ENCODE measurements at places on chromosomes 6 and 20.

DNA sequence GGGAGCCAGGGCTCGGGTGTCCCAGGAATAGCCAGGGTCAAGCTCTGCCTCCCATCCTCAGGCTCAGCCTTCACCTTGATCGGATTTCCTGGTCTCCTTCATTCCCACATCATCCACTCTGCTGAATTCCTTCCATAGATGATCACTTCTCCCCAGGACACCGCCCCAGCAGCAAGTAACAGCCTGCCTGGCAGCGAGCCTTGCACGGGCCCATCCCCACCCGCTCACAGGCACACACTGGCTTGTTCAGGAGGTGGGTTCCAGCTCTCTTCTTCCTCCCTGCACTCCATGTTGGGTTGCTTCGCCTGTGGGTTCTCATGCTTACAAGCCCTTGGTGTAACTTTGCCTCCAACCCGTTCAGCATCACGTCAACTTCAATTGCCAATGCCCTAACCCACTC is 113.0 kb upstream of the IYD start:
- no peak for DNase-seq

DNA sequence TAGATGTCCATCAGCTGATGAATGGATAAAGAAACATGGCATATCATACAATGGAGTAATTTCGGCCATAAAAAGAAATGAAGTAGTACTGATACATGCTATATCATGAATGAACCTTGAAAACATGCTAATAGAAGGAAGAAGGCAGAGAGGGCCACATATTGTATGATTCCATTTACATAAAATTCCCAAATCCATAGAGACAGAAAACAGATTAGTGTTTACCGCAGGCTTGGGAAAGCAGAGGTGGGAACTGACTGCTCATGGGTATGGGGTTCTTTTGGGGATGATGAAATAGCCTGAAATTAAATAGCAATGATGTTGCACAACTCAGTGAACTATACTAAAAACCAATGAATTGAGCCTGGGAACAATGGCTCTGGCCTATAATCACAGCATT is 58.3 kb downstream of the SERAC1 start:
- no peak for DNase-seq

DNA sequence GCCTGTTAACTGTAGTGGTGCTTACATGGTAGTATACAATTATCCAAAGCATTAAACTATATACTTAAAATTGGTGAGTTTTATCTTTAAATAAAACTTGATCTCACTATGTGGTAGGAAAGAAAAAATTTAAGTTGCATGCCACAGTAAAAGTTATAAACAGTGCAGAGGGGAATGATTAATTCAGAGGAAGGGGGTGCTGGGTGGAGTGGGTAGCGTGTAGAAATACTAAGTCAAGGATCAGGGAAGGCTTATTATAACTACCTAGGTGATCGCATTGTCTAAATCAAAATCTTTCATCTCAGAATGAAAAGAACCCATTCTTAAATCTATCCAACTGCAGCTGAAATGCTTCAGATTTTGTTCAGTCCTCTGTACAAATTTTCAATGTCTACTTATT is 428.3 kb downstream of the ADGRB3 start:
- no peak for DNase-seq

DNA sequence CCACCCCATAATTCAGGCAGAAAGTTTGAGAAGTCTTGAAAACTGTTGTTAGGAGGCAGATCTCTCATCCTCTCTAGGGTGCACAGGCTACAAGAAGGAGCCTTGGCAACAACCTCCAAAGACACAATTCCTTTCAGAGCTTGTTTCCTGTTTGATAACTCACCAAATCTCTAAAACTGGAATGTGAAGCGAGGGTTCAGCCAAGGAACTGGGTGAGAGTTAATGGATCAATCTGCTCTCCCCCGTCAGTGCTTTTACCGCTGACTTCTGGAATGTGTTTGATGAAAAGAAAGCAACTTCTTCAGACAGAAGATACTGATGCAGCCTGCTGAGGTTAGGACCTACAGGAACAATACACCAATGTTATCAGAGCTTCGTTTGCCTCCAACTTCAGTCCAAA is 171.8 kb upstream of the BMP2 start:
- DNase-seq: no peak

DNA sequence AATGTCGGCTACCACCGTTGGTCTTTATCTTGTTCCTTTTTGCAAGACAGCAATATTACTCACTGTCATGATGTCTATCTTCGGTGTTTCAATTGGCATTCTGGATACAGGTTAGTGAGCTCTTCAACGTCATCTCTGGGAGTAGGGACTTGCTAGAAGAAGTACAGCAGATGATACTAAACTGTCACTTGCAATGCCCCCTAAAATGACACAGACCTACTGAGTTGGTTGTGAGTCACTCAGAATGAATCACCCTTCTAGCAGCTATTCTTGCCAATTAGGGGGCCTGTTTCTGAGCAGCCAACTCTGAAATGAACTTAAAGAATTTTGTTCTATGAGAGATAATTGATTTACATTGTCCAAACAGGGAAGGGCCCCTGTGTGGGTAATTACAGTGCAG is 176.5 kb downstream of the SLC16A10 start:
- no peak for DNase-seq

DNA sequence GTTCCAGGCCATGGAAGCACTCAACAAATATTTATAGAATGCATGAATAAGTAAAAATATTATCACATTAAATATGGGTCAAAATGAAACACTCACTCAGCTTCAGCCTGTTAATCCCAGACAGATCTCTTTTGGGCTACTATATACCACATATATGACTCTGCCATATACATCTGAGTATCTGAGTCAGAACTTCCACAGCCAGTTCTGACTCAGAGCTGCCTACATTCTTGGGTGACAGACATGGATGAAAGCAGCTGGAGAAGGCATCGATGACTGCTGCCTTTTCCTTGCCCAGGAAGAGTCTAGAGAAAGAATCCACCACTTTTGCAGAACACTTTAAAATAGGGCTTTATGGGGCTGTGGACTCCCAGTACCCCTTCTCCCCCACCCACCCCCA is 11.5 kb upstream of the PDYN start:
- no peak for DNase-seq

GRCh38 chr6:163085426-163085825 is 329.1 kb upstream of the QKI start:
- DNase-seq: no peak

DNA sequence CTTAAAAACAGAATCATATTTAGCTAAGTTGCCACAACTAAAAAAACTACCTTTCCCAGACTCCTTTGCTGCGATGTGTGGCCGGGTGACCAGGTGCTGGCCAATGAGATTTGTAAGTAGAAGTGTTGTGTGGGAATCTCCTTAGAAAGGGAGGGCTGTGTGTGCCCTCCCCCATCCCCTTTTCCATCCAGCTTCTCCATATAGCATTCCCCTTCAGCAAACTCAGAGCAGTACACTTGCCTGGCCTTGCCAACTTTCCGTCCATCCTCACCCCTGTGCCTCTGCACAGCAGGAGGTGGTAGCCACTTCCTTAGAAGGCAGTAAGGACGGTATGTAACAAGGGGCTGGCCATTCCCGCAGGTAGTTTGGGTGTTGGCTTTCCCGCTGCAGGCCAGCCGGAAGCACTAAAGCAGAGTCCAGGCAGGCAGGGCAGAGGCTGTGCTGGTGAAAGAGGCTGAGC is 22.3 kb upstream of the KCNK16 start:
- DNase-seq: no peak

DNA sequence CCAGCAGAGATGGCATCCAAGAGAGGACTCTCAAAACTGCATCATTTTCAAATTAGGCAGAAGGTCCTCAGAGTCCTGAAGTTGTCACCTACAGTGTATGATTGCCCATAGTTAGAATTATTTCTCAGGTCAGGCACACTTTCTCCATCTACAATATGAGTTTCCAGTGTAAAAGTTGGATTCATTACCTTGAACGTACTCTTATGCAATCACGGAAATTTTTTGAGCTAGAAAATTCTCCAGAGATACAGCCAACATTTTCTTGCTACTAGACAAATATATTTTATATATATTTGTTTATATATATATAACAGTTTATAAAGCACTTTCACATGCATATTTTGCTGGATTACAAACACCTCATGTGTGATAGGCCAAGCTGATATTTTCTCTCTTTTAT is 29.4 kb upstream of the SERPINB1 start:
- DNase-seq: no peak

DNA sequence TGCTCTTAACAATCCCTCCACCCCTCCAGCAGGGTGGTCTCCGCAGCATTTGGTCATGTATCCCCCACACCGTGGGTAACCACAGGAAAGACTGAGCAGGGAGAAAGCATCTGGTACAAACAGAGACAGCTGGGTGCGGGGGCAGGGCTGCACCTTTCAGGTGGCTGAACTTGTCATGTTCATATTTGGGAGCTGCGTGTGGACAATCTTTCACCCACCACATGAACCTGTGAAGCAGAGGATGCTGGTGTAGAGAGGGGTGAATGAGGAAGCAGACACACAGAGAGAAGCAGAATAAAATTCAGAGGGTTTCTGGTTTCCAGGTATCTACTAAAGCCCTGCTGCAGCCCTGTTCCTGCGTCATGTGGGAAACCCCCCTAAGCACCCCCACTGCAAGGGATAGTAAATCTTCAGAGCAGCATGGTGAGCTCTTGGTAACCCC is 8.9 kb downstream of the GFOD1 start:
- no peak for DNase-seq

GRCh38 chr6:167342879-167343610 is 18.2 kb downstream of the TTLL2 start:
- DNase-seq: no peak

GRCh38 chr6:6696867-6697531 is 108.5 kb downstream of the LY86 start:
- DNase-seq: no peak
